Effector memory CD4-positive, alpha-beta T cell (primary cell): ENCODE measurements at places on chromosomes 2 and 18.

GRCh38 chr18:53944721-53945120, 279.7 kb downstream of the MBD2 start:
- no peak for DNase-seq

DNA sequence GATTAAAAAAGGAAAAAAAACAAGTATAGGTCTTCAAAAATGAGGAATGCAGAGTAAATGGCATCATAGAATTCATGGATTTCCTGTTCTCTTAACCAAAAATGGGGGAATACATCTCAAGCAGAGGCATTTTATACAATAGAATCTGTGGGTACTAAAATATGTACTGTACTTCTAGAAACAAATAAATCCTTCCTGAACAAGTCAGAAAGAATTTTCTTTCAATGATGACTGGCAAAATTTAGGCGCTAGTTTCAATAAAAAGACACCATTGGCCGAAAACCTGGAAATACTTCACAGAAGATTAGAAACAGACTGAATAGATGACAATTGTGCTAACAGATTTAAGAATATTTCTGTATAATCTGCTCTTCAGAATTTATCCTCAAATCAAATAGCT, 15.1 kb downstream of the TRAK2 start:
- no peak for DNase-seq

DNA sequence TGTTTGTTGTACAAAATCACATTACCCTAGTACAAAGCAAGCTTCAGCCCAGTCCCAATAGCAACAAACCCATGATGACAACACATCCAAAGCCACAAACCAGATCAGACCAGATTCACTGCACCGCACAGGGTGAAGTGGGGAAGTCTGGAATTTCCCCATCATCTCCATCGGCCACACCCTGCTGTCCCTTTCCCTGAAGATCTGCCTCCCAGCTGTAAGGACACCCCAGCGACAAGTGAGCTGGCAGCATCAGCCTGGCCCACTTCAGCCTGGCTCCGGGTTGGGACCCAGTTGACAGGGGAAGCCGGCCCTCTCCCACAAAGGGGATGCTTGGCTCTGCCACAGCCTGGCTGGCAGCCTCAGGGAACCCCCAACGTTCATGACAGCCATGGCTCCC, 207.6 kb downstream of the MGAT5 start:
- DNase-seq: no peak

DNA sequence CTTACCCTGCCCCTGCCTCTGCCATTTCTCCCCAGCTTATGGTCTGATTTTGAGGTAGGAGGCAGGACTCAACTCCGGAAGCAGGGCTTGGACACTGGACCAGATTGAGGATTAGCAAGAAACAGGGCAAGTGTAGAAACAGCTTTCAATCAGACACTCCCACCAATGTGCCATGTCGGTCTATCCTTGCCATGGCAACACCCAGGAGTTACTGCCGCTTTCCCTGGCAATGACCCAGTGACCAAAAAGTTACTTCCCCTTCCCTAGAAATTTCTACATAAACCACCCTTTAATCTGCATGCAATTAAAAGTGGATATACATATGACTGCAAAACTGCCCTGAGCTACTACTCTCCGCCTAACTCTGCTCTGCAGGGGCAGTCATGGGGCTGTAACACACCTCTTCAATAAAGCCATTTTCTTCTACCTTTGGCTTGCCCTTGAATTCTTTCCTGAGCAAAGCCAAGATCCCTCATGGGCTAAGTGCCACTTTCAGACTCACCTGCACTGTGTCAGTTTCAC, 156.7 kb downstream of the LPIN1 start:
- no peak for DNase-seq

DNA sequence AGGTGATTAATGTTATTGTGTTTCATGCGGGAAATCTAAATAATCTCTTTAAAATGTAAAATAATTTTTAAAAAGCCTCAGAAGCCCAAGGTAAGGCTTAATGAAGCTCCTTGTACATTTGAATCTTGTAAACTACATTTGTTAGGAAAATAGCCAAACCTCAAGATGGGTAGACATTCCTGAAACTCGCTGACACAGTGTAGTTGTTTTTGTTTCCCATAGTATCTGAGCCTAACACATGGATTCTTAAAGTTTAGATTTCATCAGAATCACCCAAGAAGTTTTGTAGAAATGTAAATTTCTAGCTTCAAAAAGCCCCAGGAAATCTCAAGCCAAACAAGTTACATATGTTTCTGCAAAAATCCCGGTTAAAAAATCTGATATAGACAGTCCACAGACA, 1221.1 kb upstream of the ACVR2A start:
- DNase-seq: no peak

DNA sequence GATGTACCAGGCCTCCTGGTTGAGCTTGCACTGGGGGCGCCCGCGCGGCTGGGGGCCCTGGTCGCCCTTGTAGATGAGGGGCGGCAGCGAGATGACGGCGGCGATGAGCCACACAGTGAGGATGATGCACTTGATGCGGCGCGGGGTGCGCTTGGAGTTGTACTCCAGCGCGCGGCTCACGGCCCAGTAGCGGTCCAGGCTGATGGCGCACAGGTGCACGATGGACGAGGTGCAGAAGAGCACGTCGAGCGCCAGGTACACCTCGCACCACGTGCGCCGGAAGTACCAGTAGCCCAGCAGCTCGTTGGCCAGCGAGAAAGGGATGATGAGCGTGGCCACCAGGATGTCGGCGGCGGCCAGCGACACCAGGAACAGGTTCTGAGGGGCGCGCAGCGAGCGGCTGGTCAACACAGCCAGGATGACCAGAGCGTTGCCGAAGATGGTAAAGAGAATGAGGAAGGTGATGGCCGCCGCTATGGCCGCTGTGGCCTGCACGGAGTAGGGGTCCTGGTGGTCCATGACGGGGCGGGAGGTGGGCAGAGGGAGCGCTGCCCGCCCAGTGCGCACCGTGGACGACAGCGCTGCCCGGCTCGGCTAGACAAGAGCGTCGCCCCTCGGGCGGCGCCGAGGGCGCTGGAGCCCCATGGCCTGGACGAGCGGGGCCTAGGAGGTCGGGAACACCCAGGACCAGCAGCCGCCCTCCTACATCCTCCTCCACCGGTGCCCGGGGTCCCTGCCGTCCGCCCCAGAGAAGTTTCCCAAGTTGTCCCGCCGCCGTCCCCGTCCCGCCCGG, 544 bp downstream of the ADRA2B start:
- DNase-seq: peak; percentile 5

- DNase-seq: no peak
These were observed 358.7 kb downstream of the LPIN1 start for GRCh38 chr2:12105180-12105579.

GRCh38 chr2:126828491-126828890, 70.2 kb upstream of the TEX51 start:
- DNase-seq: no peak

- DNase-seq: no peak
These were observed 26.7 kb downstream of the AGPS start for GRCh38 chr2:177419274-177419673.

- no peak for DNase-seq
These were observed 369.3 kb downstream of the CMPK2 start for GRCh38 chr2:6496376-6496775.

GRCh38 chr2:195252018-195252417, 405.0 kb upstream of the SLC39A10 start:
- no peak for DNase-seq

- no peak for DNase-seq
These were observed 63.6 kb downstream of the CLHC1 start for GRCh38 chr2:55168221-55169154.

DNA sequence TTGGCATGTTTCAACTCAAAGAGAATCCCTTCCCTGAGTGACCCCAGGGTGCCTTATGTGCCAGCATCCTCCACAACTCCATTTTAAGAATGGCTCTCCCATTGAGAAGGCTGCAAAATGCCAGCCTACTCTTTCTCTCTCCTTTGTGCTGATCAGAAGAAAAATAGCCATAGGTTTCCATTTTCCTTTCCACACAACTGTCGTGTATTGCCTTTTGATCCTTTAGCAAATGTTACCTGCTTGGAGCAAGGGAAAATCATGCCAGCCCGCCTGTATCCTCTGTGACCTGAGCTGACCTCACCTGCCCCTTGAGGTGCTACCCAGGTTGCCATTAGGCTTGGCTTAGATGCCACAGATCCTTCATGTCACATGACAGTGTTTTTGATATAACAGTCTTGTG, 38.8 kb downstream of the DPYSL5 start:
- DNase-seq: no peak

- DNase-seq: no peak
These were observed 124.4 kb downstream of the MAP4K4 start for GRCh38 chr2:101821828-101822458.

DNA sequence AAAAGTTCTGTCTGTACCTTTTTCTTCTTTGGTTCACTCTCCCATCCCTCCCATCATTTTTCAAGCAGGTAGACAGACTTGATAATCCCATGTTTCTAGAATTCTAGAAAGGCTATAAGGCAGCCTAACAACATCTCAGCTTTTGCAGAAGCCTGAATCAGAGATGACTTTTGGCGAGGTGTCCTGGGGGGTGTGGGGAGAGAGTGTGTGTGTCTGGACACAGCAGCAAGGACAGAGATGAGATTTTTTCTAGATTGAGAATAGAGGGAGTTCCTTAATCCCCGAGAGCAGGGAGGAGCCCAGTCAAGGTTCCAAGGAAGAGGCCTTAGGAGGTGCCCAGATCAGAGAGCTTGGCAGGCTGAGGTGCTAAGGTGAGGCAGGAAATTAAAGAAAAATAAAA, 22.0 kb upstream of the LAPTM4A start:
- no peak for DNase-seq

GRCh38 chr2:9310798-9311197, 104.2 kb downstream of the ASAP2 start:
- no peak for DNase-seq
